ENCODE measurements at places on chromosomes 5 and 9. TPM values are rescaled to one million over a fixed set of nuclear protein-coding genes. Genes with fewer than 3 reads are reported as not detected.

DNA sequence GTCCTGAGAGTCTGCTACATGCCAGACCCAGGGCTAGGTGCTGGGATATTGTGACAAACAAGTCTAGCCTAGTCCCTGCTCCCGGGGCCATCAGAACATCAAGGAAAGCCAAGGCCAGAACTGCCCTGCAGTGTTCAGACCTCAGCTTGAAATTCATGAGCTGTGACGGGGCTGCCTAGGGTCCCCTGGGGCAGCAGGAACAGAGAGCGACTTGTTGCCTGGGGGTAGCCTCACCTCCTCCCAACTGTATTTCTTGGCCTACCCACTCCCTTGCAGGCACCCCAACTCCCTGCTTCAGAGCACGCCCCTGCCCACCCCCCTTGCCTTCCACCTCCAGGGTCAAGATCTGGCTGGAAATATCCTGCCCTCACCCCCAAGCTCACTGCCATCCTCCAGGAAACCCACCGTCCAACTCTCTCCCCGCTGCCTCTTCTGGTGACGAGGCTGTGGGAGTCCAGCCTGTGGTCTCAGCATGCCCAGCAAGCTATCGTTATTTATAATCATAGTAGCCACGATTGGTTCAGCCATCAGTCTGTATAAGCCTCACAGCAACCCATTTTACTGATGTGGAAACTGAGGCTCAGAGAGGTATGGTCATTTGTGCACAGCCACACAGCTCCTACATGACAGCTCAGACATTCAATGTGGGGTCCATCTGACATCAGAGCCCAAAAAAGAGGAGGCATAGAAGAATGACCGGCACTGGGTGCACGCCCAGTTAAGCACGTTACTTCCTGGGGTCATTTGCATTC, 10.7 kb downstream of the DNM1 start:
- peaks cover 3% of the 10 kb centered on the region for H3K27me3 ChIP-seq
- peak overlapping the region; percentile 42 for H3K4me3 ChIP-seq
- peaks cover 13% of the 10 kb centered on the region for H3K4me1 ChIP-seq
- peak overlapping the region; percentile 22 for H3K27ac ChIP-seq

- H3K4me3 ChIP-seq, result no peak overlapping the region
- no peak overlapping the region for H3K27ac ChIP-seq
- no peak for DNase-seq
- H3K27me3 ChIP-seq, result peaks cover 6% of the 10 kb centered on the region
- H3K4me1 ChIP-seq, result peaks cover 18% of the 10 kb centered on the region
- H3K36me3 ChIP-seq, result no peaks in the 10 kb centered on the region
Measured at GRCh38 chr9:126055381-126055985, 271.1 kb upstream of the MVB12B start.

DNA sequence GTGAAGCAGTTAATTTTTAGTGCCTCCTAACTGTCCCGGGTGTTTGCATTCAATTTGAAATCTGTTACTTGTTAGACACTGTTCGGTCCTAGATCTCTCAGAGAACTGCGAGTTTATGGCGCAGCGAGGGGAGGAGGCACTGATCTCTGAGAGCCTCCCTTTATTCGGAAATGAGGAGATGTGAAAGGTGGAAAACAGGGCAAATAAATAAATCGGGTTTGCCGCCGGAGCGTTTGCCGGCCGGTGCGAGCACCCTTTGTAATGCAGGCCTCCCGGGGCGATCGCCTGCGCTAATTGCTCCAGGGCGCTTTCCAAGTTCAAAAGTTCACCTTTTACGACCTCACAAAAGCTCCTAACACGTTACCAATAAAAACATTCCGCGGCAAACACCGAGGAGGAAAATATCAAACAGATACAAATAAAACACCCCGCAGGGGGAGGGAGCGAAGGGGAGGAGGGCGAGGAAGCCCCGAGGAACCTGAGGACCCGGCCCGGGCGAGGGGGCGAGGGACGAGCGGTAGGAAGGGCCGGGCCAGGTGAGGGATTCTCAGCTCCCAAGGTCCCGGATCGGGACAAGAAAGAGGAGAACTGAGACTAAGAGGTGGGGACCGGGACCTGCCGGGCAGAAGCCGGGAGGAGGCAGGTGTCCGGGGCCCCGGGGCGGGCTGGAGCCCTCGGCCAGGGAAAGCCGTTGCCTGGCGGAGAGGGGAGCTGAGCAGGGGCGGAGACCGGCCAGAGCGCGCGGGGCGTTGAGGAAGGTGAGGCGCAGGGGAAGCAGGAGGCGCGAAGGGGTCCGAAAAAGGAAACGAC, 1.4 kb downstream of the NR6A1 start:
- H3K4me3 ChIP-seq, result peak overlapping the region; percentile 90
- H3K27ac ChIP-seq, result peak overlapping the region; percentile 57
- DNase-seq, result peak; percentile 66
- H3K4me1 ChIP-seq, result peaks cover 13% of the 10 kb centered on the region
- H3K27me3 ChIP-seq, result peaks cover 18% of the 10 kb centered on the region

DNA sequence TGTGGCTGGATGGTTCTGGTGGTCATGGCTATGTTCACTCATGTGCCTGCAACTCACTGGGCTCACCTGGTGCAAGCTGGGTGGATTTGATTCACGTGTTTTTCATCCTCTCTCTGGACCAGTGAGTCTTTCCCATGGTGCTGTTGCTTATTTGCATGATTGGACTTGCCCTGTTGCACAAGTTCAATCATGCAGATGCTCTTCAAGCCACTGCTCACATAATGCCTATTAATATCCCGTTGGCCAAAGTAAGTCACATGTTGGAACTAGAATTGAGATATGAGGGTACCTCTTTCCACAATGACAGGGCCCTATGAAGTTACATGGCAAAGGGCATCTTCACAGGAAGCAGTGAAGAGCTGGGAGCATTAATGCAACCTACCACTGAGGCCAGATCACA, 26.5 kb upstream of the MROH2B start:
- H3K4me1 ChIP-seq, result no peaks in the 10 kb centered on the region
- DNase-seq, result no peak
- no peaks in the 10 kb centered on the region for H3K27me3 ChIP-seq
- no peaks in the 10 kb centered on the region for H3K36me3 ChIP-seq

QRFP gene
- not detected for total RNA-seq

- no peaks in the 10 kb centered on the region for H3K27me3 ChIP-seq
- H3K27ac ChIP-seq, result no peak overlapping the region
- H3K4me1 ChIP-seq, result no peaks in the 10 kb centered on the region
- no peak overlapping the region for H3K4me3 ChIP-seq
- peaks cover 5% of the 10 kb centered on the region for H3K36me3 ChIP-seq
- DNase-seq, result no peak
Measured at GRCh38 chr5:143470120-143470519, 66.6 kb upstream of the NR3C1 start.

All from glutamatergic neuron (in vitro differentiated cells).